ENCODE measurements at places on chromosomes 11 and 22.

DNA sequence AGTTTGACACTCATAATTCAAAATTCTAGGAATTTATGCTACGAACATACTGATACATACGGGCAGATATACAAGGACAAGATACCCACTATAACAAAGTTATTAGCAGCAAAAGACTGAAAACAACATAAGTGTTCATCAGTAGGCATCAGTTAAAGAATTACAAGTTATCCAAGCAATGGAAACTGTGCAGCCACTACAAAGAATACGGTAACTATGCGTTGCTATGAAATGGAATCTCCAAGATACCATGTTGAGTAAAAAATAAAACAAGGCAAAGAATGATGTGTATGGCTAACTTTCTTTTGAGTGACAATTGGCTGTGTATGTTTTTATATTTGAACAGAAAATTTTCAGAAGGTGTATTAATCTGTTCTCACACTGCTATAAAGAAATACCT, 151.7 kb downstream of the ADAMTS15 start:
- no peak for DNase-seq

DNA sequence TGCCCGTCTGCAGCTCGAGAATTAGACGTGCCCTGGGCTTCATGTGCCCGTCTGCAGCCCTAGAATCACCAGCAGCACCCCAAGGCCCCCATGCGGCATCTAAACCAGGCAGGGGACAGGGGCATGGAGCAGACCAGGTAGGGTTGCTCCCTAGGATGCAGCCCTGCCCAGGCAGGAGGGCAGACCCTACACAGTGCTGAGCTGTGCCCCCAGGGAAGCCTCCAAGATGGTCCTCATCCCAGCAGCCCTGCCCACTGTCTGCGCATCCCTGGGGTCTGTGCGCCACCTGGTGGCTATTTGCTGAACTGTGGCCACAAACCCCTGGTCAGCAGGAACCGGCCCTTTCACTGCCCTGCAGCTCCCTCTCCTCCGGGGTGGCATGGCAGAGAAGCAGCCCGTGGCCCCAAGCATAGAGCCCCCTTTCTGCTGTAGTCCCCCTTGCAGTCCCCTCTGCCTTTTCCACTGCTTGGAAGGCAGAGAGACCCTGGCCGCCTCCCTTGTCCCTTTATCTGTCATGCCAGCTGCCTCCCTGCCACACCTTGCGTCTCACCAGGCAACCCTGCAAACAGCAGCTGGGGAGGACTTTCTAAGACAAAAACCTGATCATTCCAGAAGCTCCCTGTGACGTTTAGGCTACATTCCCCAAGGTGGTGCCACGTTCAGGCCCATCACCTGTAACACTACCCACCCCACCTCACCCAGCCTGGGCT, 86.6 kb downstream of the KCNQ1 start:
- peak; percentile 58 for DNase-seq

DNA sequence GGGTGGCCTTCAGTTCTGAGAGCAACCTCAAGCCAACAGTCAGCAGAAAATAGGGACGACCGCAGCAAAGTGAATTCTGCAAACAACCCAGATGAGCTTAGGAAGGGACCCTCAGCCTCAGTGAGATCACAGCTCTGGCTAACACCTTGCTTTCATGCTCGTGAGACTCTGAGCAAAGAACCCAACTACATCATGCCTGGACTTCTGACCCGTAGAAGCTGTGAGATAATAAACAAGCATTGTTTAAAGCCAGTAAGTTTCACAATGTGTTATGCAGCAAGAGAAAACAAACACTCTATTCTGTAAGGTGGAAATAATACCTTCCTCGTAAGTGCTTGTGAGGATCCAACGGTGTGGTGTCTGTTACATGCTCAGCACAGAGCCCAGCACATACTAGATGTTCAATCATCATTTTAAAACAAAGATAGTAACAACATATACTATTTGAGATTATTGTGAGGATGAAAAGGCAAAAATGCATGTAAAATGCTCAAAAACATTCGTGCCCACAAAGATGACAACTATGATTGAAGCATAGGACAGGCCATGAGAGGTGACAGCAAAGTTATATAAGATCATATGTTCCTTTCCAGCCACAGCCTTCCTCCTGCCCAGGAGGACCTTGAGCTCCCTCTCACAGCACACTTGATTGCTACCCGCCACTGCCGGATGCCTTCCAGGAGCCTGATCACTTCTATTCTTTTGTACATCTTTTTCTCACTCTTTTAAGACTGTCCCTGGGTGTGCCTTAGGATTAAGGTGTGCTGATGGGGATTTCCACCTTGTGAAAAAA, 433.3 kb downstream of the BUD13 start:
- no peak for DNase-seq

DNA sequence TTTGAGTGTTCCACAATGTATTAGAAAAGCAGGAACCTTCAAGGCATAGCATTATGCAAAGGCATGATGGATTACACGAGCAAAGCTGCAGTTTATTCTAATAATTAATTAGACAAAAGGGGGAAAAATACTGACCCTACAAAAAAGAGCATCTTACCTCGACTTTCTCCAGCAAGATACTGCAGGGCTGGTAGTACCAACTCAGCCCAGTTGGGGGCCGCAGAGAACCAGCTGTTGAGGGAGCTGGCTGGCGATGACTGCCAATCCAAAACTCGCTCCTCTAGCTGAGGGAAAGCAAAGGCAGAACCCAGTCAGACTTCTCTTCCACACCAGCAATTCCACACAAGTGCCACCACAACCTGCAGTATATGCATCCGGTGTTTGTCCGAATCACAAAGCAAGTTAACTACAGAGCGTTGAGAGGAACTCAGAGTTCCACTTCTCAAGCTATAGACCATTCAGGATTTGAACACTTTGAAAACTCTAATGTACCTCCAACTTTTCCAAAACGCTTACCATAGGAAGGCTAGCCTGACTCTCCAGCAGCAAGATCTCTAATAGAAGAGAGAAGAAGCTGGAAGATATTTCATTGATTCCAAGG, 13.7 kb downstream of the NFRKB start:
- DNase-seq: peak; percentile 14

- no peak for DNase-seq
Measured at GRCh38 chr11:112588252-112588694, 327.6 kb upstream of the PLET1 start.

DNA sequence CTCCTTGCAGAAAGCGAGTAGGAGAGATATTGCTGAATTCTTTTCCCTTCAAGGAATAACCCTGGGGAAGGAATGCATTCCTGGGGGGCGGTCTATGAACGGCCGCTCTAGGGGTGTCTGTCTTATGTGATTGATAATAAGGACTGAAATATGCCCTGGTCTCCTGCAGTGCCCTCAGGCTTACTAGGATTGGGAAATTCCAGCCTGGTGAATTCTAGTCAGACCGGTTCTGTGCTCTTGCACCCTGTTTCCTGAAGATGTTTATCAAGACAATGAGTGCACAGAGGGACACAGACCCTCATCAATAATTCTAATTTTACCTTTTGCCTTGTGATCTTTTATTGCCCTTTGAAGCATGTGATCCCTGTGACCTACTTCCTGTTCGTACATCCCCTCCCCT, 140.7 kb downstream of the LUZP2 start:
- no peak for DNase-seq

DNA sequence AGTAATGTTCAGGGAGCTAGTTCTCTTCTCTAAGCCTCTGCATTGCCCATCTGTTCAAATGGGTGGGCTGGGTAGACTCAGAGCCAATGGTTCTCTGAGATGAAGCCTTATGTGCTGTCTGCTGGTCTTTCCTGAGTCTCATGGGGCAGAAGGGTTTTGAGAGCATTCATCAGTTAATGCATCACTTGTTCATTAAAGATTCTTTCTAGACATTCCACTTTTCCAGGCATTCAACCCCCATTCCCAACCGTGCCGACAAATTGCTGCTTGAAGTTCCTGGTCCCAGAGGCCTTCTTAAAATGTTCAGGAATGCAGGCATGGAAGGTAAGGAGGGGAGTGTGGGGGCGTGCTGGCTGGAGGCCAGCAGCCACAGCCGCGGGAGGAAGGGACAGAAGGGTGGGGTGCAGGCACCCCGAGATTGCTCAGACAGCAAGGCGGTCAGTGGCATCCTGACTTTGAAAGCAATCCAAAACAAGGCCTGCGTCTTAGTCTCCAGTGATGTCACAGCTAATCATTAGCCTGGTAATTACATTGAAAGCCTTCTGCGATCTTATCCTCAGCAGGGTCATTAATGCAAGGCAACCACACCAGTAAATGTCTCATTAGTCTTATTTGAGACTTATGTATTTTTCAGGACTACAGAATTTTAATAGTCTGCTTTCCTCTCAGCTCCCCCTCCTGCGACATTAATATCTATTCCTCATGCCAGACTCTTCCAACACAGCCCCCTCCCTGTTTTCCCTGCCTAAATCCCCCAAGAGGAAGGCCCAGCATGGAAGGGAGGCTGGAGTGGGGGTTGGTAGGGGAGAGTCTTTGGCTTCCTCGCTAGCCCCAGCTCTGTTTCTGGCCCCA, 328.8 kb downstream of the MIAT start:
- no peak for DNase-seq

GRCh38 chr11:77144857-77145428, 16.9 kb downstream of the MYO7A start:
- DNase-seq: no peak

DNA sequence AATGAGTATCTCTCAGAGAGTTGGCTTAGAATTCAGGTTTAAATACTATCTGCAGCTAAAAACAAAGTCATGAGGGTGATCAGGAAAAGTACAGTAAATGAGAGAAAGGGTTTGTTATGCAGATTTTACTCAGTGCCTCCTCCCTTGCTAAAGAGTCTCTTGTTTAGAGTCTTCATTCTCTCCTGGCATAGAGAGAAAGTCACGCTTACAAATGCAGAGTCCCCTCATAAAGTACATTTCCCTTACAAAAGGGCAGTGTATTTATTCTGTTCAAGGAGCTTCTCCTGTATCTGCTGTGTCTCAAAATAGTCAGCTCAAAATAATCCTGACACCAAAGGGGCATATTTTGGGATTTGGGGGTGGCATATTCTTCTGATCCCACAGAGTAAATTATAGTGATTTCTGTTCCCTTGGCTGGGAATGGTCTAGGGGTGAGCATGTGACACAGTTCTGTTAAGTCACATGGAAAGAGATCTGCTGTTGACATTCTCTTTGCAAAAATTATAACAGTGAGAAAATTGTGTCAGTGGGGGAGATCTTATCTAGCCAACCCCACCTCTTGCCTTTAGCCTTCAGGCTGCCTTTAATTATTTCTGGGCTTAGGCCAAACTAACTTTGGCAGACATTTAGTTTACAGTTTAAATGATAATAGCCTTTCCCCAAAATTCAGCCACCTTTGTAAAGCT, 102.9 kb downstream of the MTNR1B start:
- DNase-seq: no peak

- no peak for DNase-seq
Measured at GRCh38 chr22:39151329-39151975, 1.0 kb downstream of the CBX7 start.

GRCh38 chr11:66563832-66564231, 4.6 kb downstream of the CTSF start:
- no peak for DNase-seq

GRCh38 chr11:120131941-120132644, 5.8 kb downstream of the TRIM29 start:
- no peak for DNase-seq

DNA sequence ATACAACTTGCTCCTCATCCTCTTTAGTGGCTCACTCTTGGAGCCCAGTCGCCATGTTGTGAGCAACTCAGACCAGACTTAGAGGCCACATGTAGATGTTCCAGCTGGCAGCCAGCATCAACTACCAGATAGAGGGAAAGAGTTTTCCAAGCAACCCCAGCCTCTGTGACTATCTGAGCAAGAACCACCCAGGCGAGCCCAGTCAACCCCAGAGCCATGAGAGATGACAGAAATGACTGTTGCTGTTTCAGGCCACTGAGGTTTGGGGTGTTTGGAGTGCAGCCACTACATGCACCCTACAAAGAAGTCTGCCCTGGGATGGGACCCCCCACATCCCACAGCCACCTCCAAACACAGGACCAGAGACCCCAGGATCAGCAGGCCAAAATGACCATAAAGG, 24.8 kb upstream of the CLDN5 start:
- no peak for DNase-seq

- no peak for DNase-seq
Measured at GRCh38 chr22:40428796-40429195, 58.4 kb downstream of the SGSM3 start.

GRCh38 chr11:41250408-41250935, 209.0 kb downstream of the LRRC4C start:
- no peak for DNase-seq

DNA sequence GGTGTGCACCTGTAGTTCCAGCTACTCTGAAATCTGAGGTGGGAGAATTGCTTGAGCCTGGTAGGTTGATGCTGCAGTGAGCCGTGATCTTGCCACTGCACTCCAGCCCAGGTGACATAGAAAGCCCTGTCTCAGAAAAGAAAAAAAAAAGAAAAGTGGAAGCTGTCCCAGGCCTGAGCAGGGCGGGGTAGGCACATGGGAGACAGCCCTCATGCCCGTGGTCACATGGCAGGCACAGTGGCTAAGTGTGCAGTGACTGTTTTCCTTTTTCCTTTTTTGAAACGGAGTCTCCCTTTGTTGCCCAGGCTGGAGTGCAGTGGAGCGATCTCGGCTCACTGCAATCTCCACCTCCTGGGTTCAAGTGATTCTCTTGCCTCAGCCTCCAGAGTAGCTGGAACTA, 7.8 kb downstream of the OTUB1 start:
- no peak for DNase-seq

- DNase-seq: no peak
Measured at GRCh38 chr11:58629857-58630256, 7.4 kb downstream of the CNTF start.

DNA sequence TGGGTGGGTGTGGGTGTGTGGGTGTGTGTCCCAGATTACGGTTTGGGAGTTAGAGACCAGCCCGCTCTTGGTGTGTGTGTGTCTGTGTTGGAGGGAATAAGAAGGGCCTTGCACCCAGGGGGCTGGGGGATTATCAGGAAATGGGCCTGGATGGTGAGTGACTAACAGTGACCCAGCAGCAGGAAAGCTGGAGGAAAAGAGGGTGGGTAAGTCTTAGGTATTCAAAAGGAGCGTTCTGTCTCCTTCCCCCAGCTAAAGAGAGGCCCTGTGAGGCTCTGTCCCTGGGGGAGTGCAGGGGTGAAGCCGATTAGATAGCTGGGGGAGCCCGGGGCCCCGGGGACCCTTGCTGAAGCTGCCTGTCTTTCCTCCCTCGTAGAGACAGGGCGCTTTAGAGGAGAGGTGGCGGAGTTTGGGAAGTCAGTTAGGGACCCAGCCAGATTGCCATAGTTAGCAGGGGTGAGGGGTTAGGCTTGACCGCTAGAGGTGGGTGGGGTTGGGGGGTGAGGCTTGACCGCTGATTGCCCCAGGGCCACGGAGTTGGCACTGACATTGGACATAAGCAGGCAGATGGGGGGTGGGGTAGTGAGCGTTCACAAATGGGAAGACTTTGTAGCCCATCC, 1.5 kb downstream of the OAF start:
- no peak for DNase-seq

DNA sequence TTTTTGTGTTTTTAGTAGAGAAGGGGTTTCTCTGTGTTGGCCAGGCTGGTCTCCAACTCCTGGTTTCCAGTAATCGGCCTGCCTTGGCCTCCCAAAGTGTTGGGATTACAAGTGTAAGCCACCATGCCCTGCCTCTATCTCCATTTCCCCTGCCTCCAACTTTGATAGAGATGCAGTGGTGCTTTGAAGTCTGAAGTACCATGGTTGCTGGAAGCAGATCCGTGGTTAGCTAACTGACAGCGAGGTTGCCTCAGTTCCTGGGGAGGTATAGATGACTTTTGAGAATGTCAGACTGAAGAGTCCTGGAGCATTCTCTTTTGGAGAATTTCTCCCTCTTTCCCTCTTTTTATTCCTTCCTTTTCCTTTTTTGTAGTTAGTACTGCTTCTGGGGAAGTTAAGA, 111.5 kb upstream of the RRM1 start:
- DNase-seq: no peak
